ENCODE measurements at places on chromosomes 7 and 10.

GRCh38 chr7:115462301-115463015 is 540.6 kb downstream of the MDFIC start:
- no peak for DNase-seq

GRCh38 chr10:8554574-8554973 is 500.1 kb downstream of the GATA3 start:
- DNase-seq, result no peak

- DNase-seq, result no peak
Measured at GRCh38 chr10:34198953-34199352, 616.1 kb downstream of the PARD3 start.

DNA sequence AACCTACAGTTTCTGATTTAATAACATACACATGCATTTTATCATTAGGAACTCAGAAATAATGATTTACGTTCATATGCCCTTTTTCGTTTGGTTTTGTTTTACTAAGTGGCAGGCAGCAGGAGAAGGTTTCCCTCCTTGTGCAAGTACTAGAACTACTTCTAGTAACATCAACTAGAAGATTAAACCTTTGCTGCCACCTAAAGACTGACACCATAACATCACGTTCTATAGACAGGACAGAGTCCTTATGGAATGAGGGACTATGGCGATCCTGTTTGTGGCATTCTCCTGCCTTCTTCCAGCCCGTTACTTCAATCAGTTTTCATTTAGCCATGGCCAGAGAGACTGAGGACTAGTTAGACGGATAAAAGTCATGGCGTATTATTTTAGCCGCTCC is 53.2 kb downstream of the GAD2 start:
- DNase-seq, result peak; percentile 24

DNA sequence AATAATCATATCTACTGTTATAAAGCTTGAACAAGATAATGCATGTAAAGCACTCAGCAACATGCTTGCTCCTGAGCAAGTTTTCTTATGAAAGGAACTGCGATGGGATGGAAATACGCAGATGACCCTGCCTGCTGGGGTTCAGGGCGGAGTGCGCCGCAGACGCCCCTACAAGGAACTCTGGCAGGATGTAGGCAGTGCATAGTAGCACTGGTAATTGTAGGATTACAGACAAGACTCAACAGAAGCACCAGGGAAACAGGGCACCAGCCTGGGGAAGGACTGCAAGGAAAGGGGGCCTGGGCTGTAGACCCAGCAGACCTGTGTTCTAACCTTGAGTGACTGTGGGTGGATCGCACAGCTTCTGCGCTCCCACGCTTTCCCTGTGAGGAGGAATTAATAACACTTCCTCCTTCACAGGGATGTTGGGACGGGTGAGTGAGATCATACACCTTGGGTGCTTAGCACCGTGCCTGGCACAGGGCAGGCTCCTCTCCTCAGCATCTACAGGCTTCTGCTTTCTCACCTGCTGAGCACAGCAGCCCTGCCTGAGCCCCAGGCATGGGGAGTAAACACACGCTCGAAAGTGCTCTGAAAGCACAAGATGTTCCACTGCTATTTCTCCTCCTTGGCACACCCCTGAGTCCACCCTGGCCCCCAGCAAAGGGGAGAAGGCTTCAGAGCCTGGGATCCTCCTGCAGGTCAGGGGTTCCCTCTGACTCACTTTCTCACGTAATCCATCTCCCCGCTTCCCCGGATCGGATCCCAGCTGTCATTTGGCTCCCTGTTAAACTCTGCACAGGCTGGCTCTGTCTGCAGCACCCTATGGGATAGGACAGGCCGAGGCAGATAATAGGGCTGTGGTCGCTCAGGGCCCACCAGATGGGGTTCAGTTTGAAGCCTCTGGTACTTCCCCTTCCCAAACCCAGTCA is 19.2 kb downstream of the ITPRIP start:
- no peak for DNase-seq

DNA sequence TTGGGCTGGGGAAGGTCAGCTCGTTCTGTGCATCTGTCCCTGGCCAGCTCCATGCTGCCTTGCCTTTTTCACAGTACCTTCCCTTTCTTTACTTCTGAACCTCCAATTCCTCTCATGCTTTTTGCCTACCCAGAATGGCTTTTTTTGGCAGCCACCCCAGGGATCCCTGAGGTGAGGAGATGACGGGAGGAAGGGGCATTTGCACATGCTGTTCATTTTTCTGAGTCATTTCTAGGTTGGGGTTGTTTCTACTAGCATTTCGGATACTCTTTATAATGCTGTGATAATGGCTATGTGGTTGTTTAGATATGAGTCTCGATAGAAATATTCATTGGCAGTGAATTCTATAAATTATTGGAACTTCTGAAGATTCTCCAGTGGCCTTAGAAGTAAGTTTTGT is 415.1 kb upstream of the FZD8 start:
- DNase-seq, result no peak

- no peak for DNase-seq
Measured at GRCh38 chr10:34995925-34996324, 94.2 kb downstream of the CUL2 start.

DNA sequence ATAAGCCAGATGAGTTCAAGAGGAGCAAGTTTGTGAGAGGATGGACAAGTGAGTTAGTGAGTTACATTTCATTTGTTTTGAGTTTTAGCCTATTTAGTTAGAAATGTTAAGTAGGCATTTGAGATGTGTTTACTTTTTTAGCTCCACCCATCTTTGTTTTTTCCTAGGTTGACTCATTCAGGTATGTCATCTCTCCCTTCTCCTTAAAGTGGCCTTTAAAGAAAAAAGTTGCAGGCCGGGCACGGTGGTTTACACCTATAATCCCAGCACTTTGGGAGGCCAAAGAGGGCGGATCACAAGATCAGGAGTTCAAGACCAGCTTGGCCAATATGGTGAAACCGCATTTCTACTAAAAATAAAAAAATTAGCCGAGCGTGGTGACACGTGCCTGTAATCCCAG is 71.2 kb downstream of the BMPR1A start:
- no peak for DNase-seq

DNA sequence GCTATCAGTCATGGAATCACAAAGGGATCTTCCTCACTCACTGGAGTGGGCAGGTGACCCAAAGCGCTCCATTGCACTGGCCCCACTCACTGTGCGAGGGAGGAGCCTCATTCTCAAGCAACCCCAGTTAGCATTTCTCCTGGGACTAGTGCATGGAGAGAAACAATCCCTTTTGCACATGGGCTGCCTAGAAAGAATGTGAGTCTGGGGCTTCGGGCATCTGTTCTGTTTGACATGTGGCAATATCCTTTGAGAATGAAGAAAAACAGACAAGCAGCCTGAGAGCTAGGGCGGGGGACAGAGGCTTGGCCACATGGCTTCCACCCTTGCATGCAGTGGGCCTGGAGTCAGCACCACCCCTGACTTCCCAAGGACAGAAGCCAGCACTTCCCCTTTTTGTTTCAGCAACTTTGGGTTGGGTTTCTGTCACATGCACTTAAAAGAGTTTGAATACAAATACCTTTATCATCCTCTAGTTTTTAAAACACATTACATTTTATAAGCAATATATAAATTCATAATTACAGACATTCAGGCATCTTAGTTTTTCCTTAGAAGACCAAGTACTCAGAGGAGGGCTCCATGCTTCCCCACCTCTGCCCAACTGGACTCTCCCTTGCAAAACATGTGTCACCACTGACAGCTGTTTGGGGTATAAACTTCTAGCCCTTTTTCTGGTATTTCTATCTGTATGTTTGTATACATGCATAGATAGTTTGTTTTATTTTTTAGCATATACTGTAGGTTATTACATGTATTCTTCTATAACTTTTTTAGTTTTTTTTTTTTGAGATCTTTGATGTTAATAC is 73.8 kb downstream of the RBM20 start:
- DNase-seq, result no peak

DNA sequence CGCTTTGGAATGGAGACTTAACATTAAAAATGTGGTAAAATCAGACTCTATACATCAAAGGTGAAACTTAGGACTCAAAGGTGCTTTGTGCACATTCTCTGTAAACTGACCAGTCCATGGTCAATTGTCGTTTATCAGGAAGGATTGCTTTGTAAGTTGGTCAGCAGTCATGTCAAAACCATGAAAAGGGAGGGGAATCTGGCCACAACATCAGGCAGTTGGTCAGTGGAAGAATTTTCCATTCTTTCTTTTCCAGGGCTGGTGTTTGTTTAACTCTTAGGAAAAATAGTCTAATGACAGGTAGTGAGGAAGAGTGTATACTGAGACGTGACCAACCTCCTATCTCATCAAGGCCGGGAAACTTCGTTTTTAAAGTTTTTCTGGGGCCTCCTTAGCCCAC is 226.5 kb downstream of the ADK start:
- no peak for DNase-seq

DNA sequence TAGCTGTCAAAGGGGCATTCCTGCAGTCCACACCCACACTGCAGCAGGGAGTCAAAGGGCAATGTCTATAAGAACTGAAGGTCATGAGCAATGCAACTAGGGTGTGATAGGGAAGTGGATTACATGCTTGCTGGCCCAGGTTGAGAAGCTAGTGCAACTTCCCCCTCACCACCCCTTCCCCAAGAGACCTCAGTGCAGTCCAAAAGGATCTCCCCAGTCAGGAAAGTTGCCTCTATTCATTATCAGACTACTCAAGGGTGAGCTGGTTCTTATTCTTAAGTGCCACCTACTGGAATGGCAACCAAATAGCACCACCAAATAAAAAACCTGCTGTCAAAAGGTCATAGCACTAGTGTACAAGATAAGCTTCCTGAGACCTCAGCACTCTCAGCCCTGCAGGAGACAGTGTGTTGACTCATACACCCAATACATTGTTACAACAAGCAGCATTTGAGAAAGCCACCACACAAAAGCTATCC is 28.2 kb downstream of the MTERF1 start:
- DNase-seq, result no peak

GRCh38 chr10:13885238-13885990 is 298.6 kb downstream of the PRPF18 start:
- DNase-seq, result no peak

DNA sequence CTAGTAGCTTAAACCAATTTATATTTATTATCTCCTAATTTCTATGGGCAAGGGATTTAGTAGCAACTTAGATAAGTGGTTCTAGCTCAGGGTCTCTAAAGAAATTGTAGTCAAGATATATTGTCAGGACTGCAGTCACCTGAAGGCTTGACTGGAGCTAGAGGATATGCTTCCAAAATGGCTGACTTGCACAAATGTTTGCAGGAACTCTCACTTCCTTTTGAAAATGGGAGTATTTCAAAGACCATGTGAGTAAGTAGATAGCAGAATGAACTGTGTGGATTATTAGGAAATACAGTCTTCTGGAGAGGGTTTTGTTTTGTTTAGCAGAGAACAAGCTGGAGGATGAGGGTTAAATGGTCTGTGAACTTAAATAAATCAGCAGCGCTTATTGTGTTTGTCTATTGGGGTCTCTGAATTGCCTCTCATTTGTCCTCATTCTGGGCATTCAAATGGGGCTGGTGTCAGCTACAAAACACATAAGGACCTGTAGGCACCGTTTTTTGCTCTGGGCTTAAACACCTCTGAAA is 524.6 kb downstream of the LRMDA start:
- no peak for DNase-seq

GRCh38 chr10:133224756-133225372 is 5.2 kb upstream of the UTF1 start:
- DNase-seq, result no peak

GRCh38 chr10:75464478-75465449 is 33.3 kb downstream of the LRMDA start:
- no peak for DNase-seq

DNA sequence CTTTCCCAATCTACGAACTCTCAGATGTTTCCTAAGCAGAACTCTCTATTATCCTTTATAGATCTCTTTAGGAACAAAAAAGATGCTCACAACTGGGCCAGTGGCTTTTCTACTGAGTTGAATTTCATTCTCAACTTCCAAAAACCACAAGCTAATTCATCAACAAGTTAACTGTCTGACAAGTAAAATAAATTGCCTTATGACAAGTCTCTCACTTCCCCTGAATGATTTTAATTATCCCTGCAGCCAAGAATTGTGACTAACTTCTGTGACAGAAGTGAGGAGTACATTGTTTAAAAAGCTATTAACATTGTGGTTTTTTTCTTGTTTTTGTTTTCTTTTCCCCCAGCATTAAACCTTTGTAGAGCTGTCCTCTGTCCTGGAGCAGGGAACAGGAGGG is 343.1 kb downstream of the HPSE2 start:
- no peak for DNase-seq

- DNase-seq, result no peak
Measured at GRCh38 chr7:91019686-91020385, 244.4 kb upstream of the FZD1 start.

DNA sequence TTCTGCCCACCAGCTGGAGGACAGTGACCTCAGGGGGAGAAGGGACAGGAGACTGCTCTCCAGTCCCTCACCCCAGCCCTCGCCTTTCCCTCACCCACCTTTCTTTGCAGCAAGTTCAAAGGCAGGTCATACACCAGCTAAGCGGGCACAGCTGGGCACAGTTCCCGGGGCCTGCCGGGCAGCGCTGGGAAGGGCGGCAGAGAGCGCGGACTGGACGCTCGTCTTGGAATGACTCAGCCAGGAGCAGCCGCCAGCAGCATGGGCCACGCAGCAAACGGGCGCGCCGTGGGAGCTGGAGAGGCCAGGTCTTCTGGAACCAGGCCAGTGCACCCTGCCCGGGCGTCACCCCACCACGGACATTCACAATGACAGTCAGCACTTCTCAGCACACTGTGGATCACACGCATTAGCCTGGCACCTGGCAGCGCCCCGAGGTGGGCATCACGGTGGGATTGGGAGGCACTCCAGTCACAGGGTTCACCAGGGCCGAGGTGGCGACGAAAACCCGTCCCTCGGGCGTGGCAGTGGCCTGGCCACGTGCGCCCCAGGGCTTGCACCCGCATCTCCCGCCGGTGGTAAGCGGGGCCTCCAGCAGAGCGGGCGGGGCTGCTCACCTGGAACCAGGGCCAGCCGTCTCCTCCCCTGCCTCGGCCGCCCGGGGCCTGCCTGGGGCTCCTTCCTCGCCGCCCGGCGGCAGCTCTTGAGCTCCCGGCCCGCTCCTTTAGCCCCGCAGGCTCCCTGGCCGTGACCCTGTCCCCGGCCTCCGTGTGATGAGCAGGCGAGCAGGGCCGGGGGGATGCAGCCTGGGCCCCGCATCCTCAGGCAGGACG is 29.0 kb upstream of the WDFY4 start:
- no peak for DNase-seq

Measured in D721Med (cell line).